Stimulated activated CD4-positive, alpha-beta T cell treated with anti-CD3 and anti-CD28 coated beads, Interleukin-12 subunit alpha, Interleukin-12 subunit beta, amount 100 ng/mL, for 24 hours (primary cell): ENCODE measurements at places on chromosomes 3 and 15.

- no peak for DNase-seq
Measured at GRCh38 chr3:191342411-191342810, 12.1 kb upstream of the UTS2B start.

- no peak for DNase-seq
Measured at GRCh38 chr3:7171493-7171892, 310.6 kb downstream of the GRM7 start.

- peak; percentile 6 for DNase-seq
Measured at GRCh38 chr3:118863731-118864322, 170.8 kb downstream of the IGSF11 start.

DNA sequence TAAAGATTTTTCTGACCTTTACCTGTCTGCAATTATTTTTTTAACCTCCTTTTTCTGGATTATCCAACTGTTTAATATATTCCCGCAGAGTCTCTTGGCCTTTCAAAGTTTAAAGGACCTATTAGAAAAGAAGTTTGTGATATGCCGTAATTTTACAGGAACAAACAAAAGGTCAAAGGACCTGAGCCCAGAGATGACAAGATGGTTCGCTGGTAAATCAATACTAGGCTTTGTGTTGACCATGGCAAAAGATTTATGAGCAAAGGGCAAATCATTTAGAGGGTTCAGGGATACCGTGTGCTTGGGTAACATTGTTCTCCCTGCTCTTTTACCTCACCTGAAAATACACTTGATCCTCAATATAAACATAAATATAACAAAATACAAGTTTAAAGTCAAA lies 923.5 kb downstream of the ROBO1 start:
- DNase-seq, result no peak

DNA sequence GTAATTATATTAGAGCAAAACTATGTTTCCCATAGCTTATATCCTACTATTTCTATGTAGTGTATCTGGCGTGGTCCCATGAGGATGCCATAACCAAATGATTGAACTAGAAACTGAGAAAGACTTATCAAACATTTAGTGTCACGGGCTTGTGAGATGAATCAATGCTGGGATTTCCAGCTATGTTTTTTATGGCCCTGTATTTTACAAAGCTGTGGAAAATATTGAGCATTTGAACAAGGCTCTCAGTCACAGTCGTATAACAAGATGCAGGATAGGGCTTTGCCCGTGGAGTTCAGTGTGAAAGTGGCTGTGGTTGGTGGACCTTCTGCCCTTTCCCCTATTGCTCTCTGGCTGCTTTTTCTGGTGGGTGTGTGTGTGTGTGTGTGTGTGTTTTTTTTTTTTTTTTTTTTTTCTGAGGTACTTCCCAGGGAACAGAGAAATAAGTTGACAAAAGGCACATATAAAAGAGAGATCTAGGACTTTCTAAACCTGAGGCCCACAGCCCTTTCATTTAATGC lies 60.7 kb downstream of the CACNA1D start:
- DNase-seq, result no peak
